ENCODE measurements at places on chromosomes 11 and 22. TPM values are rescaled to one million over a fixed set of nuclear protein-coding genes. Genes with fewer than 3 reads are reported as not detected.

PKP3 gene
- 7.3 TPM for total RNA-seq

PGR gene
- not detected for total RNA-seq

CPT1A gene
- total RNA-seq, result 12.4 TPM

XKR3 gene
- not detected for total RNA-seq

SLC17A6 gene
- total RNA-seq, result not detected

HBG1 gene
- total RNA-seq, result not detected

RASL10A gene
- total RNA-seq, result 0.11 TPM
